T-cell (primary cell): ENCODE measurements at places on chromosomes 7 and 10.

GRCh38 chr7:47982610-47983009, 3.2 kb upstream of the HUS1 start:
- DNase-seq = no peak

DNA sequence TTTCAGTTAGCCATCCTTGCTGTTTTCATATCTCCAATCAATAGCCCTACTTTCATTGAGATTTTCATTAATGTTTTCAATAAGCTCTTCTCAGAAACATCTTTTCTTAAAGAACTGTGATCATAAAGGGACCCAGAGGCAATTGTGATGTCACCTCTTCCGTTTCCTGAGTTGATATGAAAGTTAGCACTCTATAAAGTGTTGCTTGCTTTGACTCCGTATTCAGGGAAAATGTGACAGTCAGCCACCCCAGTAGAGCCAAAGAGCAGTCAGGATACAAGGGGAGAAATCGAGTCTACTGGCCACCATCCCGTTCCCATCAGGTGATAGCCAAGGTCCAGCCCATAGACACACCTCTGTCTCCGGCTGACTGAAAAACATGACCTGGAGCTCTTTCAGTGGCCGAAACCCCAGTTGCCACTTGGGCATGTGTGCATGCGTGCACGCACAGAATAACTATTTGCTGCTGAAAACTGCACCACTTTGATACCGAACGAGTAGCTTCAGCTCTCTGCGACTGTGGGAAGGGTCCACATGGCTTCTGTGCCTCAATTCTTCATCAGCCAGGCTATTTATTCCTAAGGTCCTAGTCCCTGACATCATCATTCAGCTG, 291.4 kb downstream of the USP6NL start:
- no peak for DNase-seq

- no peak for DNase-seq
Observed at GRCh38 chr7:122384528-122384927, 80.0 kb upstream of the FEZF1 start.

DNA sequence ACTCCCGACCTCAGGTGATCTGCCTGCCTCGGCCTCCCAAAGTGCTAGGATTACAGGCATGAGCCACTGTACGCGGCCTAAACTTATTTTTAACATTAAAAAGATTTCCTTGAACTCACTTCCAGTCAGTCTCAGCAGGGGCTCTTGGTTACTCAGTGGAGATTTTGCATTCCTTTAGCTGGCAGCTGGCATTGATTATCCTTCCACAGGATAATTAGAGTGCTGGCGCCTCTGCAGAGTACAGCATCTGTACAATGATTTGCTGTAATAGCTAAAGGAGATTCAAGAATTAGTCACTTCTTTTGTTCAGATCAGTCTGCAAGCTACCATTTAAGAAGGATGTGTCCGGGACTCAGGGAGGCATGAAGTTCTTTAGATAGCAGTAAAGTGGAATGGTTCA, 125.0 kb upstream of the NPY start:
- no peak for DNase-seq

- no peak for DNase-seq
Observed at GRCh38 chr7:119783799-119784198, 489.2 kb upstream of the KCND2 start.

- no peak for DNase-seq
Observed at GRCh38 chr7:53743697-53744402, 708.4 kb downstream of the POM121L12 start.

- no peak for DNase-seq
Observed at GRCh38 chr7:11807000-11807399, 25.0 kb downstream of the THSD7A start.

DNA sequence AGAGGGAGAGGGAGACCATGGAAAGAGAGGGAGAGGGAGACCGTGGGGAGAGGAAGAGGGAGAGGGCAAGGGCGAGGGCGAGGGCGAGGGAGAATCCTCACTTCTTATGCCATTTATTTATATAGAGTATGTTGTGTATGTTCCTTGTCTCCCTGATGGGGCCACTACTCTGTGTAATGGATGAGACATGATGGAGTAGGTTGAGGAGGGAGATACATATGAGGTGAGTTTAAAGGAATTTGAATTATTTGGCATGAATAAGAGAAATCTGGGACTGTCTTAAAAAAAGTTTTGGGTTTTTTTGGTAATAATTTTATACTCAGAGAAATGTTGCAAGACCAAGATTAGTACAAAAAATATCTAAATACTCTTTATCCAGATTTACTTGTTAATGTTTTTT, 20.1 kb downstream of the CCSER2 start:
- no peak for DNase-seq

GRCh38 chr10:33073641-33074415, 115.8 kb upstream of the ITGB1 start:
- no peak for DNase-seq

DNA sequence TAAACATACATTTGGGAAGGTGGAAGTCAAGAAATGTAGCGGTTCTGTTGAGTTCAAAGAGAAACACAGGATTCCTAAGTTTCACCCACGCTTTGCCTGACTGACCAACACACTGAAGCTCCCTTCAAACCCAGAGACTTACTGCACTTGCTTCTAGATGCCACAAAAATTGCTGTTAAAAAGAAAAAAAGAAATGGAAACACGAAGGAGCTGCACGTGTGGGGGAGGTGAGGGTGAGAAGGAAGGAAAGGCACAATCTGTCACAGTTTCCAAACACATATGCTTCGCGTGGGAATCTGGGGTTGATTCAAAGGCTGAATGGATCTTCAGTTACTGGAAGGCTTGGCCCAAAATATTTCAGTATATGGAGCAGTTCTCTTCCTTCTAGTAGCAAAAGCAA, 495.6 kb downstream of the DNAJB6 start:
- no peak for DNase-seq

DNA sequence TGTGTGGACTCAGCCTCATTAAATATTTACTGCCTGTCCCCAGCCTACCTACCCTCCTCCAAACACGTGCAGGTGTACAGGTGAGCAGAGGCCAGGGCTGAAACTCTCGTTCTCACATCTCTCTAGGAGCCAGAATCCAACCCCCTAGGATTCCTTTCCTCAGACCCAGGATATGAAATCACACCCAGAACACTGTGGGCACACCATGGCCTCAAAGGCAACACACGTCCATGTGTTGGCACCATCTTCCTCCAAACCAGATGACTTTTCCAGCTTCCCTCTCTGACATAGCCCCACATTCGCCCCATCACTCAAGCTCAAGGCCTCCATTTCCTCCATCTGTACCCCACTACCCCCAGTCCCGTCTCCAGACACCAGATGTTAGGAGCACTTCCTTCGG, 51.8 kb upstream of the DUSP5 start:
- no peak for DNase-seq

DNA sequence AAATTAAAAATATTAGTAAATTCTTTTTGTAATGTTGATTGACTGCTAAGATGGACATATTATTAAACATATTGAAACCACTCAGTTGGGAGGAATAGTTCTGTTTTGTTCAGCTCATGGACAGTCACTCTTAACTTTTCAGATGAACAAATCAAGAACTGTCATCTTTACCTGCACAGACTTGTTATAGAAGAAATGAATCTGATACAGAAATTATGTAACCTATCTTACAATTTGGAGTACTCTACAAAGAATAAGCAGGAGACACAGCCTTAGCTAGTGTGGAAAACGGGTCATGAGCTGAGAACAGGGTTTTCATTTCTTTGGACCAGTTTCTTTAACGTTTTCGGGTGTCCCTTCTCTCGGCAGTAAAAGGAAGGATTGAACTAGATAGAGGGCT, 1.2 kb upstream of the ANLN start:
- DNase-seq = no peak

- no peak for DNase-seq
Observed at GRCh38 chr10:90447831-90448230, 410.0 kb downstream of the HTR7 start.
